ENCODE measurements at places on chromosomes 1 and 21.

GRCh38 chr1:33176362-33176850 lies 5.4 kb downstream of the TRIM62 start:
- DNase-seq: no peak

DNA sequence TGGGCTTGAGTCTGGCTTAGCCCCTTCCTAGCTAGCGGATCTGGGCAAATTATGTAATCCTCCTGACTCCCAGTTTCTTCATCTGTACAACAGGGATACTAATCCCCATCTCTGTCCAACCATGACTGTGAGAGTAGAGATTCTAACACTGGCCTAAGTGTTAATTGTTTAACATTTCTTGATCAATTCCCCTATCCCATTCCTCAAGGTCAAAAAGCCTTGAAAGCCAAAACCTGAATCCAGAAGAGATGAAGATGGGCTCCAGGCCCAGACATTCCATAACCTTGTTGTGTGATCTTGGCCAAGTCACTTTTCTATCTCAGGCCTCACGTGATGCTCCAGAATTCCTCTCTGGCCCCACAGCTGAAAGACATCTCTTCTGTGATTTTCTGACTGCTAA lies 18.8 kb upstream of the PHLDA3 start:
- DNase-seq: no peak

- no peak for DNase-seq
Observed at GRCh38 chr1:154476791-154477190, 25.2 kb upstream of the TDRD10 start.

GRCh38 chr21:41920476-41920875 lies 33.3 kb downstream of the C2CD2 start:
- no peak for DNase-seq

DNA sequence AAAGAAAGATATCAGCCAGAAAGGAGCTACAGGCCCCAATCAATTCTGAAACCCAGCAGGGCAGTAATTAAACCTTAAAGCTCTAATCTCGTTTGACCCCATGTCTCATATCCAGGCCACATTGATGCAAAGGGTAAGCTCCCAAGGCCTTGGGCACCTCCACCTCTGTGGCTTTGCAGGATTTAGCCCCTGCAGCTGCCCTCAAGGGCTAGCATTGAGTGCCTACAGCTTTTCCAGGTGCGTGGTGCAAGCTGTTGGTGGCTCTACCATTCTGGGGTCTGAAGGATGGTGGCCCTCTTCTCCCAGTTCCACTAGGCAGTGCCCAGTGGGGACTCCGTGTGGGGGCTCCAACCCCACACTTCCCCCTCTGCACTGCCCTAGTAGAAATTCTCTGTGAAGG lies 429.9 kb downstream of the NPHP4 start:
- no peak for DNase-seq

GRCh38 chr1:63435161-63435560 lies 67.7 kb downstream of the ALG6 start:
- DNase-seq: no peak

DNA sequence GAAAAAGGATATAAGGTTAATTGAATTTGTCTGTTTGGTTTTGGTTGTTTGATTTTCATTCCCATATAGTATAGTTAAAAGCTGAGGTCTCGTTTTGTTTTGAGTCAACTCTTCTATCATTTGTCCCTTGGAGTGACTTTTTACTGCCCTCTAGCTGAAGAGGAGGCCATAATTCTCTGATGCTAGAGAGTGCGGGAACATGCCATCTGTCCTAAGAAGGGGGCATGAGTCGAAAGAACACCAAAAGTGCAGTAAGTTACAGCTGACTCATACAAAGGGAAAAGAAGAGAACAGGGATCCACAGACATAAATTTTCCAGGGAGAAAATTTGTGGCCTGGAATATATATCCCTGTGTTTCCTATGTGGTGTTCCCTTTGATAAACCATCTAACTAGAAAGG lies 4.1 kb downstream of the KRTAP21-3 start:
- DNase-seq: no peak

GRCh38 chr1:225746361-225747179 lies 31.1 kb upstream of the SRP9 start:
- DNase-seq: peak; percentile 40

GRCh38 chr1:54336116-54336515 lies 70.1 kb downstream of the SSBP3 start:
- no peak for DNase-seq

- no peak for DNase-seq
Observed at GRCh38 chr1:147808025-147808424, 47.6 kb upstream of the GJA5 start.

- no peak for DNase-seq
Observed at GRCh38 chr1:940107-941014, 16.6 kb downstream of the SAMD11 start.

- no peak for DNase-seq
Observed at GRCh38 chr1:9730096-9730901, 78.8 kb downstream of the PIK3CD start.

GRCh38 chr1:3017440-3018050 lies 3.7 kb upstream of the ACTRT2 start:
- DNase-seq: no peak

DNA sequence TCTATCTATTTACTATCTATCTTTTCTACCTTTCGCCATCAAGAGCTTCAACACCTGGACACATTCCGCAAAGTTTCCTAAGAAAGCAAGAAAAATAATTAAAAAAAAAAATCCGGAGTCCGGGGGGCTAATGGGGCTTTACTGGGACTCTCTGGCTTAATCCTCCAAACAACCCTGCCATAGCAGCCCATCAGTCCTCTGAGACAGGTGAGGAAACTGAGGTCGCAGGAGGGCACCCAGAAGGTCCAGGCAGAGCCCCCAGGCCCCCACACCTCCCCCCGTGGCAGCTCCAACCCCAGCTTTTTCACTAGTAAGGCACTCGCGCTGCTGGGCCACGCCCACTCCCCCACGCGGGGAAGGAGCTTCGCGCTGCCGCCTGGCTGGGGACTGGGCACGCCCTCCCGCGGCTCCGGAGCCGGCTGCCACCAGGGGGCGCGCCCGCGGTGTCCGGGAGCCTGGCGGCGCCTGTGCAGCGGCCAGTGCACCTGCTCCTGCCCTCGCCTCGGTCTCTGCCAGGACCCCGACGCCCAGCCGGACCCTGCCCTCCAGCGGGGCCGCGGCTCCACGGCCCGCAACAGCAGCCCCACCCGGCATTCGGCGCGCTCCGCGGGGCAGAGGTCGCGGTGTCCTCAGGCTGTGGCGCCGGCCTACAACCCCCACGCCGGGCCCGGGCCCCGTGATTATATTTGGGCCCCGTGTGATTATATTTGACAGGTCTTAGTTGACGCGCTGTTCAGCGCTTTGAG lies 54.1 kb upstream of the SAMD11 start:
- peak; percentile 1 for DNase-seq

GRCh38 chr1:94836891-94837290 lies 16.7 kb downstream of the SLC44A3 start:
- DNase-seq: no peak

- DNase-seq: no peak
Observed at GRCh38 chr1:40684669-40685068, 6.8 kb upstream of the NFYC start.

GRCh38 chr1:183101081-183101480 lies 77.9 kb downstream of the LAMC1 start:
- no peak for DNase-seq

- DNase-seq: no peak
Observed at GRCh38 chr1:21670956-21671902, 2.1 kb upstream of the RAP1GAP start.

DNA sequence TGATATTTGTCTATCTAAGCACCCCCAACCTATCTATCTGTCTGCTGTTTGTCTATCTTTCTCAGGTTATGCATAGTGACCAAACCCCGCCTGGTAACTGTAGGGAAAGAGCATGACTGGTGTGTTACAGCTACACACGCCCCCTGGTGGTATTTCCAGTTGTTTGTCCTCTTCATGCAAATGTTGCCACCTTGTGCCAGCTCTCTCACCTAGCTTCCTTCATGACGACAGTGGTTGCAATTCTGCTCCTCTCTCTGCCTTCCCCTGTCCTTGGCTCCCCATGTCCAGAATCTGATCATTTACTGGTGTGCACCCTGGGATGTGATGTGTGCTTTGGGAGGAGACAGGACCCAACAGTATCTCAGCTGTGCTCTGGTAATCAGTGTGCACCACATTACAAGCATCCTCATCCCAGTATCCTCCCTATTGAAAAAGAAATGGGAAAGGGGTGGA lies 8.1 kb upstream of the INKA2 start:
- DNase-seq: no peak

- DNase-seq: no peak
Observed at GRCh38 chr1:38332649-38333310, 286.2 kb upstream of the POU3F1 start.

DNA sequence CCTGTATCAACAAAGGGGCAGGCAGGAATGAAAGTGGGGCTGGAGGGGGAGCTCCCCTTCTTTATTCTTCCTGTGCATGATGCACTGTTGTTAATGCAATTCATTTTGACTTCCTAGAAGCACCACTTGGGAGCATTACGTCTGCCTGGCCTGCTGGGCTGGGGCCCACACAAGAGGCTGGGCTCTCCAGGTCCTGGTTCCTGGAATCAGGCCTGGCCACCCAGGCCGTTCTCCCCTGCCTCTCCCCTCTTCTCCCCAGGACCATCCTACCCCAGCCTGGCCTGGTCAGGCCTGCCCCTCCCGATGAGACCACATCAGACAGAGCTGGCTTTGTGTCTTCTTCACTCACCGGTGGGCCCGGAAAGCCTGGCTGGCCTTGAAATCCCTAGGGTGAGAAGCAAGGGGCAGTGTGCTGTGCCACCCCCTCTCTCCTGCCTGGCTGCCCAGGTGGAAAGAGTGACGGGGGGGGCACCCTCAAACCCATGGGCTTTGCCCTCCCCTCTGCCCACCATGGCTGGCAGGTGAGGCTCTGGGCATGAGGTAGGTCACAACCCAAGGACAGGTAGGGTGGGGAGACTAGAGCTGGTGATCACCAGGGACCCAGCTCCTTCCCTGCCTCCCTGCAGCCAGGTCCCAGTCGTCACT lies 20.7 kb upstream of the PEF1 start:
- DNase-seq: no peak

DNA sequence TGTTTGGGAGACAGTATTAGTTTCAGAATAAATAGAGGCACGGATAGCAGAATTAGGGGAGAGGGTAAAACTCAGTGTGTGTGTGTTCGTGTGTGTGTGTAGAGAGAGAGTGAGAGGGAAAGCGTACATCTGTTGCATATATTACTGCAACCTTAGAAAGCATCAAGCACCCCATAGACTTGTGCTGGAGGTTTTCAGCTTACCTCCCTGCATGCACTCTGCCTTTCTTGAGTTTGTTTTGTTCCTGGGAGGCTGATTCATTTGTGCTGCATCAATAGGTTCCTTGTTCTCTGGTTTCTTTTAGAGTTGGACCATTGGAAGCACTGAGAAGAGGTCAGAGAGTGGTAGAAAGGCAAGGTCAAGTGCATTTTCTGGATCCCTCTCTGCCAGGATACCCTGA lies 104.4 kb upstream of the KCNK1 start:
- DNase-seq: no peak

- no peak for DNase-seq
Observed at GRCh38 chr1:72830606-72831390, 548.5 kb upstream of the NEGR1 start.

- DNase-seq: no peak
Observed at GRCh38 chr1:226520640-226521355, 27.8 kb upstream of the STUM start.

DNA sequence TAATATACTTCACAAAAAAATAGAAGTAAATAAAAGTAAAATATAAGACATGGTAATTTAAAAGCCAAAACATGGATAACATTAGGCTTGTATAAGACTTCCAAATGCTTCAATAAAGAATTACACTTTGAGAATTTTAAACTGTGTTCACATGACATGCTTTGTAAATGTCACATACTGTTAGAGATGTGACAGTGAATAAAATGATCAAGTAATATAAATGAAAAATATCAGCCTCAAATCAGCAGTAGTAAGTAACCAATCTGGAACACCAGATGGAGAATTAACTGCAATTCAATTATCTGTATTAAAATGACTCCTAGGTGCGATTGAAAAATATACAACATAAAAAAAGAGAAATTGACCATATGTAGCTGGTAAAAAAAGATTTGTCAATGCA lies 1260.8 kb downstream of the BRINP3 start:
- DNase-seq: no peak

- DNase-seq: no peak
Observed at GRCh38 chr1:160866001-160866694, 3.5 kb upstream of the CD244 start.

DNA sequence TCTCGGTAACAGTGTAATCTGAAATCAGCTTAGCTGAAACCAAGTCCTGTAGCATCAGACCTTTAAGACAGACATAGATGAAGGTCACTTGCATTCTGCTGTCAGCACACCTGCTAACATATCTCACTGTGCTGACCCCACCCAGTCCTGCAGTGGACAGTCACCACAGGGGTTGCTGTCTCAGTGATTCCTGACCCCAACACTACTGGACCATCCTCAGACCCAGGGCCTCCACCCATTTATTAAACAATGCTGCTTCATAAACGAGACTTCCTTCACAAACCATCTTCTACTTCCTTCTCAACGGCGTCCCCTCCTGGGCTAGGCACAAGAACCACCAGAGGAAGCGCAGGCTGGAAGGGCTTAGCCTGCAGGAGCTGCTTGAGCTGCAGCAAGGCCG lies 17.8 kb upstream of the LSS start:
- DNase-seq: no peak

DNA sequence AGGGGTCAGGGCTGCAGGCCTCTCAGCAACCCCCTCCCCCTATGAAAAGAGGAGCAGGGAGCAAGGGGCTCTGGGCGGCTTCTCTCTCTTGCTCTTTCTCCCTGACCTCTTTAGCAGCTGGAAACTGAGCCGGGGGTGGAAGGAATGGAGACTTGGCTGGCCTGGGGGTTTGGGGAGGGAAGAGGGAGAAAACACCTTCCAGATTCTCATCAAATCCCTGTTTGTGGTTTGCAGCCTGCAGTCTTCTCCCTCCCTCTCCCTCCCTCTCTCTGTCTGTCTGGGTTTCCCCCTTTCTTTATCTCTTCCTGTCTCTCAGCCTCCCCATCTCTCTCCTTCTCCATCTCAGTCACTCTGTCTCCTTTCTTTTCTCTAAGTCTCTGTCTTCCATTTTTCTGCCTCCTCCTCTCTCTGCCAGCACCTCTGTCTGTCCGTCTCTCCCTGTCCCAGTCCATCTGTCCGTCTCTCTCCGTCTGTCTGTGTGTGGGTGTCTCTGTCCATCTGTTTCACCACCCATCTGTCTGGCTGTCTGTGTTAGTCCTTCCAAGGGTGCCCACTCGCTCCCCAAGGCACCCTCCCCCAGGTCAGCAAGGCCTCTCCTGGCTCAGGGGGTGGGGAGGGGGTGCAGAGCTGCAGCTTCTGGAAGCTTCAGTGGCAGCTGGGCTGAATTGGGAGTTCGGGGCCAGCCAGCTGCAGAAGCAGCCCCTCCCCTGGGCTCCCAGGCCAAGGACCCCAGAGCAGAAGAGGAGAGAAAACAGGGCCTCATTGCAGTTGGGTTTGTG lies 6.2 kb downstream of the AHDC1 start:
- no peak for DNase-seq

Measured in NCI-H774 (cell line).